ENCODE measurements at places on chromosomes 11 and 22. TPM values are rescaled to one million over a fixed set of nuclear protein-coding genes. Genes with fewer than 3 reads are reported as not detected.
A peak's percentile ranks its signal among the peaks of the same experiment; 100 is the strongest.

DNA sequence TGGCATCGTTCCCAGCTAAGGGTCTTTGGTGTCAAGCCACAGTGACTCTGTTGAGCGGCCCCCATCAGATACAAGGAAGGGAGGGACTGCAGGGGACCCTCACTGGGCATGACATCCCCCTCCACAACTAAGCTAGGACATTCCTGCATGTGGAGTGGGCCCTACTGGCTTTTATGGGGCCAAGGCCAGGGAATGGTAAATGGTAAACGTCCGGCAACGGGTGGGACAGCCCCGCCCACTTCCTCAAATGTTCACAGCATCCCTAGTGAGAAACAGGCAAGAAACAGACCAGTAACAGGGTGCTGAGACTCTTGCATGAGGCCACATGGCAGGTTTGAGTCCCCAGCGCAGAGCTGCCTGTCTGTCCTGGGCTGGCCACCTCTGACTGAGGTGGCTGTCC lies 4.4 kb downstream of the TMPRSS6 start:
- no peak for DNase-seq

DNA sequence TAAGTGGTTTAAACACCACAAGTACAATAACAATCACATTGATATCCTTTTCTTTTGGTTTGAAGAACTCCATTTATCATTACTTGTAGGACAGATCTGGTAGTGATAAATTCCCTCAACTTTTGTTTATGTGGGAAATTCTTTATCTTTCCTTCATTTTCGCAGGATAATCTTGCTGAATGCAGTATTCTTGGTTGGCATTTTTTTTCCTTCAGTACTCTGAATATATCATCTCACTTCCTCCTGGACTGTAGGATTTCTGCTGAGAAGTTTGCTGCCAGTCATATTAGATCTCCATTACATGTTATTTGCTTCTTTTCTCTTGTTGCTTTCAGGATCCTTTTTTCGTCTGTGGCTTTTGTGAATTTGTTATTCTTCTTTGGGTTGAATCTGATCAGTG lies 179.0 kb upstream of the PLET1 start:
- no peak for DNase-seq

DNA sequence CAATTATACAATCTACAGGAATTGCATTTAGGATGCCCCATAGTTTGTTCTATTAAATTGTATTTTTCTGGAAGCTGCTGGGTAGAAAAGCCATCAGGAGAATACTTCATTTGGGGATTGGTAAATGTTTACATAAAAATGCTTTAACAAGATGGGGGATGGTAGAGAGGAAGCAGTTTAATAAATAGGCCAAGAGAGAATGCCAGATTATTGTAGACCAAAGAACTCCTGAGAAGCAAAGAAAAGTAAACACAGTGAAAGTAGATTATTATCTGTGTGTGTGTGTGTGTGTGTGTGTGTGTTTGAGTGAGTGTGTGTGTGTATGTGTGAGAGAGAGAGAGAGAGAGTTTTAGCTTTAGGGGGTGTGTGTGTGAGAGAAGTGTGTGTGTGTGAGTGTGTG lies 820.4 kb upstream of the CCDC90B start:
- DNase-seq, result peak; percentile 18

- DNase-seq, result peak; percentile 14
Measured at GRCh38 chr22:22463855-22464540, 44.5 kb downstream of the ZNF280B start.

DNA sequence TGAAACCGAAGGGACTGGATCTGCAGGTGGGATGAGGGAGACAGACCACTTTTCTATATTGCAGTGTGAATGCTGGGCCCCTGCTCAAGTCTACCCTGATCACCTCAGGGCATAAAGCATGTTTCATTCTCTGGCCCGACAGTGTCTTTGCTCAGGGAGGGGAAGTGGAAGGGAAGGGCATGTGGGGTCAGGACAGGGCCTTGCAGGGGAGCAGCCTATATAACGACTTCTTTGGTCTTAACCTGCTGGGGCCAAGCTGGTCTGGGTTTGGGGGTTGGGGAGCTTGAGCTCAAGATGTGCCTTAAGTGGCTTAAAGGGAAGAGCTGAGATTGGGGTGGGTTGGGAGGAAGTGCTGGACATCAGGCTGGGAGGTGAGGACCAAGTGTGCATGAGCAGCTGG lies 86.4 kb downstream of the GDPD4 start:
- DNase-seq, result no peak

DNA sequence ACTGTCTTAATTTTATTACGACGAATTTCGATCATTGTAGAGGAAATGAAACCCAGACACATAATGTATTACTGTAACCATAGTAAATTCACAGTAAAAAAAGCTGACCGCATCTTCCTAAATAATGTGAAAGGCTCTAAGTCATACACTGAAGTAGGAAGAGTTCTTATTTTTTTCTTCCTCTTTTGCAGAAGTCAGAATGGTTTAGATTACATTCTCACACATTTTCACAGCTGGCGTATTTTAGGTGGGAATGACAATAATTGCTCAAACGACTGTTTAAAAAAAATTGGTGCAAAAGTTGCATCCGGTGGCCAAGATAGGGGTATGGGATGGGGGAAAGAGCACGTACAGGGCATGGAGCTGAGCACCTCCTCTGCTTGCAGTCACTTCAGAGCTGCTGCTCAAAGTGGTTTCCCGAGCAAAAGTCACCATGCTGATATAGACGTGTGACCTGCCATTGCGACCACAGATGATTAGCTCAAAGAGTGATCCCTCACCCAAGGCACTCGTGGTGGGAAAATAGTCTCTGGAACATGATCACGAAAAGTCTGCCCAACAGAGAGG lies 35.3 kb downstream of the MMP13 start:
- DNase-seq, result no peak

- DNase-seq, result no peak
Measured at GRCh38 chr11:63710476-63711217, 29.3 kb downstream of the RTN3 start.

DNA sequence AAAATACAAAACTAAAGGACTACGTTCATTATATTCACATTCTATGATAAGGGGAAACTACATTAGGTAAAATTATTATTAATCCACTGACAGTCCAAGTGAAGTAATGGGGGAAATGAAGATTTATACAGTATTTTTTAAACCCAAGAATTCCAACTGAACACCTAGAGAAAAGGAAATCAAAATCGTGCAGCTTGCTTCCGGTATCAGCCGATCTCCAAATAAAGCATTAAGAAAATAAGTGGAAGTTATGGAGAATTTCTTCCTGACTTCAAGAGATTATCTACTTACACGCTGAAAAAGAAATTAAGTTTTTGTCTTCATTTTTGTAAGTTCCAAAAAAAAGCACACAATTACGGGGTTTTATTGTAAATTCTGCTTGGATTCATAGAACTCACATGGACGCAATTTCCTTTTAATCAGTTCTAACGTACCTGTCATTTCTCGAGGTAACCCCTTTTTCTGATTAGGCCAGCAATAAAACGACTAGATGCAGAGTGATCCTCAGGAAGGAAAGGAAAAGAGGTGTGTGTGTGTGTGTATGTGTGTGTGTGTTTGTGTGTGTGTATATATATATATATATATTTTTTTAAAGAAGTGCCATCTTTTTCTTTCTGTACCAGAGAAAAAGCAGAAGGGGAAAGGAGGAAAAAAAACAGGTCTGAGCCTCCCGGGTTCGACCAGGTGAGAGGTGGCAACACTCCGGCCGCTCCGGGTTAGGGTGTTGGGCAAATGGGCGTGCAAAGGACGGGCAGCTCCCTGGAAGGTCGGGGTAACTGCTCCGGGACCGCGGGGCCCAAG lies 1.1 kb downstream of the ZBTB44 start:
- no peak for DNase-seq

- no peak for DNase-seq
Measured at GRCh38 chr22:38607680-38608079, 37.7 kb upstream of the DMC1 start.

DNA sequence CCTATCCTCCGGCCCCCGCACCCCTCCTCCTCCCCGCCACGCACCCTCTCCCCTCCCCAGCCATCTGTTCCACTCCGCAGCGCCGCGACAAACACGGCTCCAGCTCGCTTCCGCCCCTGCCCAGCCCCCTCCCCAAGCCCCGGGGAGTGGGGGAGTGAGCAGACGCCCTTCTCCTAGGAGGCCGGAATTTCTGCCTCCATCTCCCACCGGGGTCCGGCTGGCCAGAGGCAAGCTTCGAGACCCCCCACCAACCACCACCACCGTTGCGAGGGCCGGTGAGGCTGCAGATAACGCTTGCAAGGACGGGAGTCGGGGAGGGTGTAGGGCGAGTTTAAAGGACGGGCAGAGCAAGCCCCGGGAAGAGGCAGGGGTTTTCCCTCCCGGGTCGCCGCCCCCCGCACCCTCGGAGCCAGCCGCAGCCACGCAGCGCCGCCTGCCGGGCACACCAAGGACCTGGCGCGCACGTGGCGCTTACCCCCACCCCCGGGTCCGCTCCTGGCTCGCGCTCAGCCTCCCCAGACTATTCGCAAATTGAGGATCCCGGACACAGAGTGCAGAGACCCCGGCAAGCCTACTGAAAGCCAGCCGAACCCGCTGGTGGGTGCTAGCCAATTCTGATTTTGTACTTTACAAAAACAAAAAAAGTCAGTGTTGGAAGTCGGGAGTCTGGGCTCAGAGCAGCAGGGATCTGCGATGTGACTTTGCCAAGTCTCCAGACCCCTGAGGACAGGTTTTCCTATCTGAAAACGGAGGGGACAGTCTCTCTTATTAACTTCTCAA lies 22.6 kb downstream of the RTN4RL2 start:
- no peak for DNase-seq

Gene SCO2
- total RNA-seq, result 0.79 TPM

Gene OR51I1
- 0.63 TPM for total RNA-seq

Gene RAB38
- 17.7 TPM for total RNA-seq

Gene EXPH5
- total RNA-seq, result 5.1 TPM

Gene PRG3
- total RNA-seq, result not detected

Gene APOBEC3H
- total RNA-seq, result not detected

Gene OR4A16
- not detected for total RNA-seq

Gene CCT8L2
- not detected for total RNA-seq

Gene MMP13
- not detected for total RNA-seq

Gene TTC9C
- total RNA-seq, result 35.6 TPM

Gene NEFH
- total RNA-seq, result 0.90 TPM

Data from urinary bladder (tissue), 4 donors.